ENCODE measurements at places on chromosomes 6 and 20.

- peak; percentile 28 for DNase-seq
Observed at GRCh38 chr6:33018904-33019303, 9.5 kb upstream of the HLA-DOA start.

DNA sequence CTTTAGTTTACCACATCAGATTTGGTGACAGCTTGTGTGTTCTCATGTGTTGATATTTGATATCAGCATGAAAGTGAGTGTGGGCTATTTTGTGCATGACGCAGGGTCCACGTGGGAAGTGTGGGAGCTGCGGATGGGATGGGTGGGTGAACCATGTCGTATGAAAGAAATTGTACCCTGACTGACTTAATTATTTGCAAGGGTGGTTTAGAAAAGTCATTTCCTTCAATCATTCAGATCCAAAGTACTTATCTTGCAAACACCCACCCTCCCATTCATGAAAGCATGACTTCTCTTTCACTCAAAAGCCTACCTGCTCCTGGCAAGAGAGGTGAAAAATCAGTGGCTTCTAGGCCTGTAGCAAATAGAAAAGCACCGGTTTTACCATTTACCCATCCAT is 91.8 kb upstream of the BACH2 start:
- no peak for DNase-seq

GRCh38 chr20:2131366-2131765 is 29.7 kb downstream of the STK35 start:
- DNase-seq: peak; percentile 17

DNA sequence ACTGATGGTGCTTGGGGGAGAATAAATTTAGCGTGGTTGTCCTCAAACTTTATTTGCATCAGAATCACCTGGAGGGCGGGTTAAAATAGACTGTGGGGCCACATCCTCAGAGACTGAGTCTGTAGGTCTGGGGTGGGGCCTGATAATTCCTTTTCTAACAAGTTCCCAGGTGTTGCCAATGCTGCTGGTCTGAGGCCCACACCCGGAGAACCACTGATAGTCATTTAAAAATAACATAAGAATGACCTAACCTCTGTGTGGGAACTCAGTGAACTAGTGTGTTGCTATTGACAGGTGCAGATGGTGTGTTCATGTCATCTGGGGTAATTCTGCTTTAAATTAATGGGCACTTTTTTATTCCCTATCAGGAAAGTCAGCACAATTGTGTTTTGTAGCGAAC is 64.8 kb downstream of the RTN4IP1 start:
- DNase-seq: no peak

- no peak for DNase-seq
Observed at GRCh38 chr6:39018103-39018502, 30.5 kb upstream of the GLP1R start.

Measured in activated CD4-positive, alpha-beta T cell treated with anti-CD3 and anti-CD28 coated beads, Interleukin-10, Interleukin-2, amounts not matched to agents 100 ng/mL and 50 ng/mL, durations not matched to agents 16 hours and 8 hours (primary cell).